A549 treated with Hydrocortisone at 1 μM for 4 hours (cell line): ENCODE measurements at places on chromosomes 3 and 15. TPM values are rescaled to one million over a fixed set of nuclear protein-coding genes. Genes with fewer than 3 reads are reported as not detected.

The CISH gene
- 0.52 to 0.74 TPM (median 0.66 TPM) in 5 replicates for total RNA-seq

The SLC2A2 gene
- total RNA-seq = not detected in 5 replicates

The IFT80 gene
- 9.6 to 20.9 TPM (median 12.5 TPM) in 5 replicates for total RNA-seq

The WDR93 gene
- total RNA-seq = 0.10 to 0.24 TPM (median 0.16 TPM) in 5 replicates

The SAMMSON gene
- total RNA-seq = not detected in 5 replicates
